ENCODE measurements at places on chromosomes 4 and X.

- no peak for DNase-seq
These were observed 17.6 kb downstream of the SUPT20HL1 start for GRCh38 chrX:24377911-24378468.

GRCh38 chr4:100113096-100113495 is 77.2 kb downstream of the DDIT4L start:
- DNase-seq, result no peak

DNA sequence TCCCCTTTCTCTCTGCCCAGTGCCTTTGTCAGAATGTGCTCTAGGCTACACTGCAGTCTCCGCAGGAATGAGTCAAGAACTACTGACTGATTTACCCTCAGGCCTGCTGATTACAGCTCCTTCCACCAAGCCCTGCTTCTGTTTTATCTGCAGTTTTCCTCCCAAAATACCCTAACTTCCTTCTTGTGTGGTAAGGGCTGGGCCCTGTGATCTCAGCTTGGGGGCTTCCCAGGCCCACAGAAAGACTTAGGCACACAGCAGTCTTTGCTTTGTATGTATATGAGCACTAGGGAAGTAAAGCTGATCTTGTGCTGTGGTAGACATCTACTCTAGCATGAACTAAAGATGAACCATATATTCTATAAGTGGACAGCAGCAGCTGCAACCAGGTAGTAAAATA is 18.8 kb downstream of the PAK3 start:
- no peak for DNase-seq

- no peak for DNase-seq
These were observed 42.8 kb upstream of the KLF3 start for GRCh38 chr4:38621028-38621684.

GRCh38 chr4:69485130-69485529 is 10.6 kb downstream of the UGT2B4 start:
- no peak for DNase-seq

GRCh38 chr4:182643801-182644682 is 273.1 kb downstream of the DCTD start:
- DNase-seq, result no peak

DNA sequence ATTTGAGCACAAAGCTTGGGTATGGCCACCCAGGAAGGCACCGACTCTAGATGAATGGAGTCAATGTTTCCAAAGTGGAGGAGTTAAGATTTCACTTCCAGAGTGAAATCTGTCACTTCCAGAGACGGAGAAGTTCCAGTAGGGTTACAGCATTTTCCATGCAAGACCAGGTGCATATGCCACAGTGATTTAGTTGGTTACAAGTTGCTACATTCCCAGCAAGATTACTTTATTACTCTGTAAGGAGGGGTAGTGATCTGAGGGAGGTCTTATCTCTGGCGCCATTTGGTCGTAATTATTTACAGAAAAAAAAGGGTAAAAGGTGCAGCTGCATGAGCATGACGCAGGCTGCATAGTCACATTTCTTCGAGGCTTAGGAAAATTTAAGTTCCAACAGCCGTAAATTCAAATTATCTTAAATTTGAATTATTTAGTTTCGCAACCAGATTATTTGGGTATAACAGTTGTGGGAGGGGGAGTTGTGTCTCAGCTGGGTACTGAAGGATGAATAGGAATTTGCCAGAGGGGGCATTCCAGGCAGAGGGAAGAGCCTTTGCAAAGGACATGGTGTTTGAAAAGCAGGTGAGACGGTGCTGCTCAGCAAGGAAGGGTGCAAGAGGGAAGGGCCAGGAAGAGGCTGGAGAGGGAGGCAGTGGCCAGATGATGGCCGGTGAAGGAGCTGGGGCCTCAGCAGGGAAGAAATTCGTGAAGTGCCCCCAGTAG is 17.4 kb upstream of the AFAP1 start:
- no peak for DNase-seq

- peak; percentile 43 for DNase-seq
These were observed 203.4 kb downstream of the MAML3 start for GRCh38 chr4:139950568-139950967.

DNA sequence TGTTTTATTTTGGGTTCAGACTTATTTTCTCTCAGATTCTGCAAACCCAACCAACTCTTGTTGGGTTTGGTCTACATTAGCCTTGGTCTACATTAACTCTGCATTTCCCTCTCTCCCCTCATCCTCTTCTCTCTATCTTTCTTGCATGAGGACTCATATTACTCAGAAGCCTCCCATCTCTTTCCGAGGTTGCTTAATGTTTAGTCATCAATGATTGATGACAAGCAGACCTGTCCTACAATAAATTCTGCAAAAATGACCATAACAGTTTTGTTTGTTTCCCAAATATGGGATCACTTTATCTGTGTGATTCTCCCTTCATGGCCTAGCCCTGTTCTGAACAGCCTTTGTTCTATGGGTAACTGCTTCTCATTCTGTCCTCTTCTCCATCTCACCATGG is 75.2 kb downstream of the GABRB1 start:
- no peak for DNase-seq

- no peak for DNase-seq
These were observed 26.1 kb downstream of the GK start for GRCh38 chrX:30679369-30679768.

DNA sequence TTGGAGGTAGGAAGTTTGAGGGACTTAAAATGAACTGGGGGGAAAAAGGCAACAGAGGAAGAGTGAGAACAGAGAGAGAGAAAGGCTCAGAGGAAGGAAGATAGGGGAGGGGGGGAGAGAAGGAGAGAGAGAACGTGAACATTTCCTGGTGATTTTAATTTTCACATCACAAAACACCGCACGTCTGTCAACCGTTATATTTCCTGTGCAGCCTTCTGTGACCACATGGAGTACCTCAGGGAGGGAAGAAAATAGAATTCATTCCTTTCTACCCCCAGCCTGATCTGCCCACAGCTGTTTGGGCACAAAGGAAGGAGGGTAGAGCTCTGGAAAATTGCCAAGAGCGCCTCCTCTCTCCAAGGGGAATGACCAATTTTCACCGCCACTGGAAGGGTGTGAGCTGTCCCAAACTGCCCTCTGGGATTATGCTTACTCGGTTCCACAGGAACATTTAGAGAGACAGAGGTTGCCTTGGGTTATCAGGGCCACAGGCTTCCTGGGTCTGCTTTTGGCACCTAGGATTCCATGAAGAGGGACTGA is 135.7 kb upstream of the MAMLD1 start:
- DNase-seq, result no peak

DNA sequence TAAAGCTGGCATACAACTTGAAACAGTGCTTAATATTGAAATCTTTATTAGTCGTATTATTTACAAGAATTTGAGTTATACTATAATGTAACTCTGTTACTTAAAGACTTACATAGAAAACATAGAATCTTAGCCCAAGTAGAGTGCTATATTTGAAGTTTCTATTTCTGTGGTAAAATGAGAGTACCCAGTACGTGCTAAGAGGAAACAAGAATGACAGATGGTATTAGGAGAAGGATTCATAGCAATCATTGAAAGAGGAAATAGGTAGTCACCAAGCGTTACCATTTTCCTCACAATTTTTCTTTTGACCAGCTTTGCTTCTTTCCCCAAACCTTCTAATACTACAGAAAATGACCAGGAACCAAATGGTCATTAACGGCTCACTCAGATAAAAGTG is 412.1 kb upstream of the GRIA3 start:
- no peak for DNase-seq

GRCh38 chr4:114384629-114385028 is 214.0 kb upstream of the UGT8 start:
- DNase-seq, result no peak

- DNase-seq, result no peak
These were observed 1.4 kb downstream of the GRPEL1 start for GRCh38 chr4:7066493-7066892.

DNA sequence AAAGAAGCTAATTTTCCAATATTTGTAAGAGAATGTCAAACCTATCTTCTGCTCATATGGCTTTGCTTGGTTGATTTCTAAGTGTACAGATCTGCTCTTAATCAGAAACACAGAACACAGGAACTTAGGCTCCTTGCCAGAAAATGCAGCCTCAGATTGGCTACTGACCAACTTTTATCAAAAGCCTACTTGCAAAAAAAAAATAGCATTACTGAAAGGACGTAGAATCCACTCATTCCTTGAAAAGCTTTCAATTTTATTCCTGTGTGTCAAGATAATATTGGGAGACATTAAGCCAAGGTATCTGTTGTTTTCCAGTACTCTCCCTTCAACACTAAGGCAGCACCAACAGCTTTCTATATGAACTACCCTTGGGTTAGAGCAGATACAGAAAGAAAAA is 127.6 kb upstream of the INTU start:
- no peak for DNase-seq

GRCh38 chr4:4412641-4413372 is 25.9 kb downstream of the NSG1 start:
- no peak for DNase-seq

GRCh38 chrX:97682991-97683840 is 799.5 kb downstream of the RPA4 start:
- no peak for DNase-seq

DNA sequence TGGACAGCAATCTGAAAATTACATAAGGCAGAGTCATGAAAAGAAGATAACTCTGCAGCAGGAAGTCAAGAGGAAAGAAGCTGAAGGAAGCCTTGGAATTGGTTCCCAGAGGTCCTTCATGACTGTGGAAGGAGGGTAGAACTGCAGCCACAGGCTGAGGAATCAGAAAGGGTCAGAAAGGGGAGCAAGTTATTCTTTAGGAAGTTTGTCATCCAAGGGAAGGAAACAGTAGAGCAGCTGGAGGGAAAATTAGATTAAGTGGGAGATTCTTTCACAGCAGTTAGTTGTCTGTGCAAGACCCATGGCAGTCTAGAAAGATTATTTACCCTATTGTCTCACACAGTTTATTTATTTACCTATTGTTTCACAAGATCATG is 9.3 kb upstream of the ADH1C start:
- DNase-seq, result no peak

DNA sequence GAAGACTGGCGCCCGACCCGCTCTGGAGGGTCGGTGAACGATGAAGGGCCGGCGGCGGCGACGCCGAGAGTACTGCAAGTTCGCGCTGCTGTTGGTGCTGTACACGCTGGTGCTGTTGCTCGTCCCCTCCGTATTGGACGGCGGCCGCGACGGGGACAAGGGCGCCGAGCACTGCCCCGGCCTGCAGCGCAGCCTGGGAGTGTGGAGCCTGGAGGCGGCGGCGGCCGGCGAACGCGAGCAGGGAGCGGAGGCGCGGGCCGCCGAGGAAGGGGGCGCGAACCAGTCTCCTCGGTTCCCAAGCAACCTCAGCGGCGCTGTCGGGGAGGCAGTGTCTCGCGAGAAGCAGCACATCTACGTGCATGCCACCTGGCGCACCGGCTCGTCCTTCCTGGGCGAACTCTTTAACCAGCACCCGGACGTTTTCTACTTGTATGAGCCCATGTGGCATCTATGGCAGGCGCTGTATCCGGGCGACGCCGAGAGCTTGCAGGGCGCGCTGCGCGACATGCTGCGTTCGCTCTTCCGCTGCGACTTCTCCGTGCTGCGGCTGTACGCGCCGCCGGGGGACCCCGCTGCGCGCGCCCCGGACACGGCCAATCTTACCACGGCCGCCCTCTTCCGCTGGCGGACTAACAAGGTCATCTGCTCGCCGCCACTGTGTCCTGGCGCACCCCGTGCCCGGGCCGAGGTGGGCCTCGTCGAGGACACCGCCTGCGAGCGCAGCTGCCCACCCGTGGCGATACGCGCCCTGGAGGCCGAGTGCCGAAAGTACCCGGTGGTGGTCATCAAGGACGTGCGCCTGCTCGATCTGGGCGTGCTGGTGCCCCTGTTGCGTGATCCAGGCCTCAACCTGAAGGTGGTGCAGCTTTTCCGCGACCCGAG is 568 bp downstream of the CHST7 start:
- peak; percentile 48 for DNase-seq

GRCh38 chr4:95998311-95998710 is 158.4 kb downstream of the PDHA2 start:
- DNase-seq, result no peak

DNA sequence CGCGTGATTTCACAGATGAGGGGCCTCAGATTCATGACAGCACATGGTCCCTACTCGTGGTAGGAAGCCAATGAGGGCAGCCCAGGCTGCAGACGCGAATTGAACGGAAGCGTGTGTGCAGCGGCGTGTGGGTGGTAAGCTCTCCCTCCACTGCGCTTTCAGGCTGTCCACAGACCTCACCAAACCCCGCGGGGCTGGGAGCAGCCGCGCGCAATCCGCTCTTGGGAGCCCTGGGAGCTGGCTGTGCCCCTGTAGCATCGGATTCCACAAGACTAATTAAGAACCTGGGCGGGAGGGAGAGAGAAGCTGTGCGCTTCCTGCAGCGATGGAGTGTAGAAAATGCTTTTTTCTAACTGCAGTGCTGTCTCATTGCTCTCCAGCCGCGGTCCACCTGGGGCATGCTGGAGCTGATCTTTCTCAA is 134.9 kb downstream of the STOX2 start:
- DNase-seq, result peak; percentile 10

- DNase-seq, result no peak
These were observed 20.5 kb downstream of the TRMT44 start for GRCh38 chr4:8461086-8461485.

- DNase-seq, result no peak
These were observed 80.4 kb downstream of the TET2 start for GRCh38 chr4:105227054-105227453.

- DNase-seq, result no peak
These were observed 7.1 kb upstream of the ELF2 start for GRCh38 chr4:139184129-139184528.

DNA sequence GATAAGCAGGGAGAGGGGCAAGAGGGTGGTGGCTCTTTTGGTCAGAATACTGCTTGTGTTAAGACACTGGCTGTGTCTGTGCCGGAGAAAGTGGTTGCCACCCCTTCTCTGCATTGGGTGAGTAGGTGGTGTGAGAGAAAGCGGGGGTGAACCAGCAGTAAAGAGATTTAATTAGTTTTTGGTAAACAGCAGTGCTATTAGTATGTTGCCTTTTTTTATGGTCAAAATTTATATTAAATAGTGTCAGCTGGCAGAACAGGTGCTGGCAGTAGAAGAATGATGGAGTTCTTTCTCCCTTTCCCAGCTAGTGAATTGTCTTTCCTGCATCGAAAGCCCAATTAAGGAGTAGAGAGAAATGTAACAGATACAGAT is 181.6 kb downstream of the LARP7 start:
- DNase-seq, result no peak

GRCh38 chr4:105594099-105595010 is 41.9 kb downstream of the ARHGEF38 start:
- no peak for DNase-seq
